ENCODE measurements at places on chromosomes 1 and 21.

DNA sequence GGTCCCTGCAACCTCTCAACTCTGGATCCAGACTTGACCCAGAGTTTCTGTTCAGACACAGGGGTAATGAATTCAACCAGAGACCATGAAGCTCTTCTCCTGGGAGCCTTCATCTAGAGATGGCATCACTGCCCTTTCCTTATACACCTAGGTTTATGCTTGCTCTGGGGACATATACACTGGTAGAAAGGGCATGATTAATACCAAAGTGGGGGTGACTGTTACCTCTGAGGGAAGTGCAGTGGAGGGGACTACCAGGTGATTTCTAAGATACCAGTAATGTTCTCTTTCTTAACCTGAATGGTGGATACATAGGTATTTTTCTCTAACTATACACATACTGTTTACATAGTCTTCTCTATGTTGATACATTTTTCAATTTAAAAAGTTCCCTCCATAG, 48.4 kb downstream of the JAK1 start:
- DNase-seq, result no peak

GRCh38 chr1:113557187-113557586, 166.9 kb downstream of the MAGI3 start:
- DNase-seq, result no peak

GRCh38 chr1:22600071-22600816, 36.2 kb upstream of the C1QA start:
- no peak for DNase-seq

- no peak for DNase-seq
Observed at GRCh38 chr1:234598974-234599616, 10.9 kb downstream of the IRF2BP2 start.

GRCh38 chr1:44418022-44418673, 13.1 kb downstream of the RNF220 start:
- DNase-seq, result no peak

DNA sequence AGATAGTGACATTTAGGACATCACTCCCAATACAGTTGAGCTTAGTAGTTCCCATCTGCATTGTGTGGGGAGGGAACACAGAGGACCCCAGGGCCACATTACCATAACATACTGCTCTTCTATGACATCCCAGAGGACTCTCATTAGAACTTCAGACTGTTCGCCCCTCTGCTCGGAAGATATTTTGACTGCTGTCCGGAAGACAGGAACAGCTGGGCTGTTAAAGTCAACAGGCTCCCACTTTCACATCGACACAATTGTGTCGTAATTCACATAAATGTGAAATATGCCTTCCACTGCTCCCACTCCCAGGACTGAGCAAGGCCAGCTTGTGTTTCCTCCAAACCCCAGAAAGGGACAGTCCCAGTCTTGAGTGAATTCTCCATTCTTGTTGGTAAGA, 158.4 kb downstream of the SEC16B start:
- no peak for DNase-seq

GRCh38 chr1:90273241-90273774, 278.4 kb downstream of the ZNF326 start:
- no peak for DNase-seq

GRCh38 chr1:211851174-211851573, 20.6 kb upstream of the LPGAT1 start:
- no peak for DNase-seq

DNA sequence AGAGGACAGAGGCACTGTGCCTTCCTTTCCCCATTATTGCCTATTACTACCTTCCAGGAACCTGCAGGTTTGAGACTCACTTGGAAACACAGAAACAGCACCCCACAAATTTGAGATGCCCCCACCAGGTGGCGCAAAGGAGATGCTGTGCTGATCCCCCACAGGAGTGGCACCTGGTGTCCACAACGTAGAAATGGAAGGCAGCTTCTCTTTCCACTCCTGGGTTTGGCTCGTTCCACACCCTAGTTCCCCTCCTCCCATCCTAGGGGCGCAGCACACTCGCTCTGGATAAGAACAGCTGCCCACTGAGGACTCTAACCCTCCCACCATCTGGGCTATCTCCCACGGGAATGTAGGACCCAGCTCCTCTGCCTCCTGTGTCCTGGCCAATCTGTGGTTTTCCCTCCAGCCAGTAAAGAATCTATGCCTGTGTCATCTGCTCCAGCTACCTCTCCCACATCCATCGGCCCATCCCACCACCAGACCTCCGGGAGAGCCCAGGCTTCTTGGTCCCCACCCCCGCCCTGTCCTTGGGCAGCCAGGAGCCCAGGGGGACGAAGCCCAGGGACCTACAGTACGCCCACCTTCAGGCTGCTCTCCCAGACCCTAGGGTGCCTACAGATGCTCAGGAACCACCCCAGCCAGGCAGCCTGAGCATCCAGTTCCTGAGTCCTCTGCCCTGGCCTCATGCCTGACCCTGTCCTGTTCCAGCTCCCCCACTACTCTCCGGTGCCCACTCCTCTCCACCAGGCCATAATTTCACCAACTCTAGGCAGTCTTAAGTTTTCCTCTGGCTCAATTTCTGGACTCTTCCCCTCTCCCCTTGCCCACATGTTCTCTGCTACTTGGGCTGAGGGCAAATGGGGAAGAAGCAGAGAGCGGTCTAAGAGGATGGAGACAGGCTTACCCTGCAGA, 549 bp downstream of the THBS3 start:
- DNase-seq, result peak; percentile 70

GRCh38 chr1:36961062-36961615, 73.2 kb downstream of the GRIK3 start:
- no peak for DNase-seq

GRCh38 chr1:174883409-174883808, 116.3 kb upstream of the CACYBP start:
- no peak for DNase-seq

- DNase-seq, result no peak
Observed at GRCh38 chr1:240524356-240525069, 87.4 kb downstream of the GREM2 start.

GRCh38 chr1:34361781-34362357, 185.2 kb downstream of the C1orf94 start:
- no peak for DNase-seq

DNA sequence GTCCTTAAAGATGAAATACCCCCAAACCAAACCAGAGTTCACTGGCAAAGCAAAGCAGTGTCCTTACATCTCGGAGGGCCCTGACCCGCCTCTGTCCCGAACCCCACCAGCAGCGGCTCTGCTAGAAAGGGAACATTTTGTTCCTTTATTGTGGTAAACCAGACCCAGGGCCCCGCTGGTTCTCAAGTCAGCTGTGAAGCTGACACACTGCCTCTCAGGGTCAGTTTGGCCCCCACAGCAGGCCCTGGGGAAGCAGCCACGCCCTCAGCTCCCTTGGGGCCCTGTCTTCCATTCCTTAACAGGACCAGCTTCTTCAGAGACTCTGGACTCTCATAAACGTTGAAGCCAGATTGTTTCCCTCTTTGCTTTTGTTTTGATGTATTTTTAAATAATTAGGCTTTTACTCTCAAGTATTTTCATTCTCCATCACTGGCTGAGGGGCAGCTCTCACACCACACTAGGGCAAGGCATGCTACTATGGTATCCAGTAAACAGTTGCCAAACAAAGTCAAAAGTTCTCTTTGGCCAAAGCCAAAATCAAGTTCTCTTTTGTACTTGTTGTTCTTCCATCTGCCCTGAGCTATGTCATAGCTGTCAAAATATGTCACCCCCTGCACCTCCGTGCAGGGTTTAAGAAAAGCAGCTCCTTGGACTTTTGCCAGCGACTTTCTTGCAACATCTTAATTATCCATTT, 61.1 kb upstream of the ANGPTL1 start:
- peak; percentile 25 for DNase-seq

- DNase-seq, result no peak
Observed at GRCh38 chr1:2778220-2778592, 23.3 kb downstream of the TTC34 start.

- no peak for DNase-seq
Observed at GRCh38 chr1:231279683-231280082, 38.7 kb downstream of the GNPAT start.

- no peak for DNase-seq
Observed at GRCh38 chr1:66739401-66740157, 12.7 kb upstream of the DYNLT5 start.

DNA sequence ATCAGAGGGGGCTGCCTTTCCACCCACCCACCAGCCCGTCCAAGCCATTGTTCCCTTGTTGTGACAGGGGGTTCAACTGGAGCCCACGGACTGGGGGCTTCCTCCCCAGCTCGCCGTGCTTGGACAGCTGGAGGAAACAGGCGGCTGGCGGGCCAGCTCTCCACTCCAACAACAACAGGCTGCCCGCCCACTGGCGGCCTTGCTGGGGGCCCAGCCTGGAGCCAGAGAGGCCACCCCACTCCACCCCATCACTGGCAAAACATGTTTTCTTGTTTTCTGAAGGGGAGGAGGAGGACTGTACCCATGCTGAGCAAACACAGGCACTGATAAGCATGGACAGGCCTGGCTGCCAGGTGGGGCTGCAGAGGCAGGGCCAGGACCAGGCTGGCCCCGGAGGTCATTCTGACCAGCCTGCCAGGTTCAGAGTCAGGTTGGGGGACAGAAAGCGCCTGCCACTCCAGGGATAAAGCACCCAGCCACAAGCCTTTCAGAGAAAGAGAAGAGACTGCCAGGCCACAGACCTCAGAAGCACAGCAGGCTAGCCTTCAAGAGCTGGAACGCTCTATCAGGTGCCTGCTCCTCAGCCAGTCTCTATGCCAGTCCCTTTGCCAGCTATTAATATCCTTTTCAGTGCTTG, 32.8 kb downstream of the GJA4 start:
- no peak for DNase-seq

GRCh38 chr1:70675737-70676156, 264.7 kb downstream of the CTH start:
- DNase-seq, result no peak

DNA sequence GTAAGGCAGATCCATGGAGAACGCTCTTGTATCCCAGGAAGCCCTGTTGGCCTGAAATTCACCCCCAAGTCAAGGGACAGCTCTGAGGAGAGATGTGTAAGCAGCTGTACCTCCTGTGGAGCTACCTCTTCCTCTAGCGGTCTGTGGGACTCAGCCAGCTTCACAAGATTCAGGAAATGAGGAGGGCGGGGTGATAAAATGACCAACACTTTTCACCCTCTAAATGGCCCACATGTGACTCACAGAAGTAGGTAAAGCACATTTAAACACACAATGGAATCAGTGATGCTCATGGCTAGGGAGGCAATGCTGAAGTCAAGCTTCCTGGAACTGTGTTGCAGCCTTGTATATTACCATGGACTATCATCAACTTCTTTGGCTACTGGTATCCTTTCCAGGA, at the start of gene SH2D1B:
Gene SH2D1B, minus strand, starts transcription at position 135 of the 400 bp plus-strand sequence. Its CDS starts 120 bp downstream, at position 15.
- no peak for DNase-seq

DNA sequence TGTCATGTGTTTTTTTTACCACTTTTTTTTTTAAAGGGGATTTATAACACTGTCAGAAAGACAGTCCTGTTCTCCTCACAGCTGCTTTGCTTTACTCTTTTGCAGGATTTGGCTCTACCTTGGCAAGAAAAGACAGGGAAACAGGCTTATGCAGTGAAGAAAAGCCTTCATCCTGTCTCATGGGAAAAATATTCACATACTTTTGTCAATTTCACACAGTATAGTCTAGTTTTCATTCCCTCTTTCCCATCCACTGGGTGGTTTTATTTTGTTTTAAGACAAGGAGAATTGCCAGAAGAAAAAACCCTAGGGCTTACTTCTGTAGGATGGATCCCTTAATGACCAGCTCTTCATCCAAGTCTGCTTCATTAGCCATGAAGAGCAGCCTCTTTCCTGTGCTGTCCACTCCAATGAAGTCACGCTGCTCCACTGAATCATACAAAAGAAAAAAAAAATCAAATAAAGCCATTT, 60.0 kb downstream of the EIF2B3 start:
- no peak for DNase-seq

- DNase-seq, result no peak
Observed at GRCh38 chr1:53126495-53126894, 15.9 kb downstream of the SLC1A7 start.

- no peak for DNase-seq
Observed at GRCh38 chr21:45082736-45083135, 8.4 kb downstream of the ADARB1 start.

DNA sequence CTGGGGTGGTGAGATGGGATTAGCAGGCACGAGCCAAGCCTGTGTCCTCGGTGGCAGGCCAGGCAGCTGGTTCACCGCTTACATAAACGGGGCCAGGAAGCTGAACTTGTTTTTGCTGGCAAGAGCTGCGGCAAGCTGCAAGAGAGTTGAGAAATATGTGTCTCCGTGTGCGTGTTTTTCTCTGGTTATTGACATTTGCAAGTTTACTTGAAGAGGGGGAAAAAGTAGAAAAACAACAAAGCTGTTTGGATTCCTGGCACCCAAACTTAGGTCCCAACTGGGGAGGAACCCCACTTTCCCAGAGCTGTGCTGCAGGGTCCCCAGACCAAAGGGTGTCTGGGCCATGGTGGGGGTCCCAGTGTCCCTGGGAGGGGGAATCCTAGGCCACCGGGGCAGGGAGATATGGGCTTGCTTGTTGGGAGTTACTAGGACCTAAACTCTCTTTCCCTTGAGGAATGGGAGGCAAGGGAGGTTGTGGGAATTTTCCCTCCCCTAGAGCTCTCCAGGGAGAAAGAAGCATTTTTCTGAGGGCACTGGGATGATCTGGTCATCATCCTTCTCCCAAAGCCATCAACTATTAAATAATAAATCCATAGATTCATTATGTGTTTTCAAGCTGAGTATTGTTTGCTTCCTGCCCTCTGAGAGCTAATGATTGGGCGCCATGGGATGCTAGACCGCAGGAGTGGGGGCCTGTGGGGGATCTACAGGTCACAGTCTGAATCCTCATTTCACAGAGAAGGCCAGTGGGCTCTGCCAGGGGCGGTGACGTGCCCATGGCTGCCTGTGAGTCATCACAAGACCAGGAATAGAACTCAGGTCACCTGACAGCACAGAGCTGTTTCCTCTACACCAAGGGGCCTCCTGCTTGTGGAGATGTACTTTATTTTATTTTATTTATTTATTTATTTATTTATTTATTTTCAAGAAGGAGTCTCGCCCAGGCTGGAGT, 14.8 kb downstream of the IL6R start:
- peak; percentile 70 for DNase-seq

DNA sequence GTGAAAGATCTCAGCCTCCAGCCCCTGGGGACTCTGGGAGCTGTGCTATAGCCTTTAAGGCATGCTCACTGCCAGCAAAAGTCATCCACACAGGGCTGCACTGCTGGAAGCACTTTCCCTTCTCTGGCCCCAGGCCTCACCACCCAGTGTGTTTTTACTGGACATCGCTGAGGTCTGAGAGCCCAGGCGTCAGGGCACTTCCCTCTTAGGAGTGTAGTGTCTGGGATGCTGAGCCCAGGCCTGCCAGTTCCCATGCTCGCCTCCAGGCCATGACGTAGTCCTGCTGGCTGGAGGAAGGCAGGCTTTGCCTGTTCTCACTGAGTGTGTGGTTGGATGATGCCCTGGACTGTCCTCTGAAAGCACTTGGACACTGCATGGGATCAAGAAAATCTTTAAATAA, 101.2 kb downstream of the GDAP2 start:
- DNase-seq, result no peak

- DNase-seq, result no peak
Observed at GRCh38 chr1:67966666-67967009, 83.8 kb downstream of the DIRAS3 start.

DNA sequence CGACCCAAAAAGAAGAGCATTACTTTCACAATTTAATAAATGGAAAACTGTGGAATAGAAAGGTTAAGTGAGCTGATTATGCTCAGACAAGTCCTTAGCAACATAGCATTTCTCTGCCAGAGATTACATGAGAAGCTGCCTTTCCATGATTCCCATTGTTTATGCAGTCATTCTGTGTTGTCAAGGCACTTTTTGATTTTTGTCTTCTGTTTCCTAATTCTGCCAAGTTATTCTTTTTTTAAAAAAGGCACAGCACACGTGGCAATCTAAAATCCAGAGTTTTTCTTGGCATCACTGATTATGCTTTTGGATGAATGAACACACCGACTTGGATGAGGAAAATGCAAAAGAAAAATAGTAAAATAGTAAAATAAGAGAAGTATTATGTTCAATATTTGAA, 185.0 kb downstream of the RGS7 start:
- DNase-seq, result no peak
